ENCODE measurements at places on chromosomes 12 and 14. TPM values are rescaled to one million over a fixed set of nuclear protein-coding genes. Genes with fewer than 3 reads are reported as not detected.

- DNase-seq = no peak
These were observed 276.3 kb downstream of the KSR2 start for GRCh38 chr12:117692512-117692911.

- DNase-seq = peak; percentile 25
These were observed 164.0 kb upstream of the PZP start for GRCh38 chr12:9372202-9372601.

DNA sequence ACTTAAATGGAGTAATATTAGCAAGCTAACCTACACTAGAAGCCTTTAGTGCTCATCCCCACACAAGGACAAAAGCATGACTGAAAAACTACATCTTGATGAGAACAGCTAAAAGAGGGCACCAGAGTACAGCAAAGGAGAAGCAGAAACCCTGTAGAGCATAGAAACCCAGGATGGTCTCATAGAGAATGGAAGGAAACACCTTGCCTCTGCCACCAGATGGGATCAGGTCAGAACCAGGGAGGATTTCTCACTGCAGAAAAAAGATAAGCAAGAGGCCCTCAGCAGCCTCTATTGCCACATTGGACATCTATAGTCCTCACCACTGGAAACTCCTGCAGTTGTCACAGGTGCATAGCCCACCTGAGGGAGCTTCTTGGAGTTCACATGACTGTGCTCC lies 13.6 kb upstream of the ZNF705A start:
- no peak for DNase-seq

GRCh38 chr12:132389526-132390286 lies 60.3 kb upstream of the GALNT9 start:
- DNase-seq = no peak

DNA sequence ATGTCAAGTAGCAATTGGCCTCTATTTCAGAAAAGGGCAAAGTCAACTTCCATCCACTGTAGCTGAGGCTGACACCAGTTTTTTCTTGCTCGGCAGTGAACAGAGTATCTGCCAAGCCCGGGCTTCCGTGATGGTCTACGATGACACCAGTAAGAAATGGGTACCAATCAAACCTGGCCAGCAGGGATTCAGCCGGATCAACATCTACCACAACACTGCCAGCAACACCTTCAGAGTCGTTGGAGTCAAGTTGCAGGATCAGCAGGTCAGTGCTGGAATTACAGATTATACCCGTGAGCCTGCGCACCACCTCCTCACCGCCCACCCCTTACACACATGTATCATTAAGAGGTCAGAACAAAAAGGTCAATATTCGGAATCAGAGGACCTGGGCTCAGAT lies 19.4 kb downstream of the EVL start:
- no peak for DNase-seq

DNA sequence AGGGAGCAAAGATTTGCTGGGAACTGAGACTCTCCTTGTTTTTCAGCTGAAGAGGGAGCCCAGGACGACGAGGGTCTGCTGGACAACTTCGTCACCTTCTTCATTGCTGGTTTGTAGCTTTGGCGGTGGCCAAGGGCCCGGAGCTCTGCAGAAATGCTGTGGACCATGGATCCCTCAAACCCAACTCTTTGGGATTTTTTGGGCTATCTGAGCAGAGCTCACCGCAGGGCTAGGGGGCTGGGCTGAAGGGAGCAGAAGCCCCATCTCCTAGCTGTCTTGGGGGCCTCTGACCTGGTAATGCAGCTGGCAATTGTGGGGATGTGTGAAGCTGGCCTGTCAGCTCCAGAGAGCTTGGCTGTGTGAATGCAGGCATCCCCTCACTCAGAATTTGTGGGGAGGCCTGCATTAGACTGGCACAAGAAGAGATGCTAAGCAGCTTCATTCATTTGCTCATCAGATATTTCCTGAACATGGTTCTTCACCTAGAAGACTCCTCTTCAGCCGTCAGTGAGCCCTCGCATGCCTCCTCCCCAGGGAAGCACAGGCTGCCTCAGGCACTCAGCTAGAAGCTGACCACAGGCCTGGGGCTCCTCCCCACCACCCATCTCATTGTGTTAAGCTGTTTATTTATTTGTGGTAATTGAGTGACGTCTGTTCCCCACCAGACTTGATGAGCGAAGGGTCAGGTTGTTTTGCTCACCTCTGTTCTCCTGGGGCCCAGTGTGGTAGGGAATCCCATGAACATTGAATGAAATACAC lies 32.2 kb downstream of the CYP46A1 start:
- no peak for DNase-seq

GRCh38 chr12:39626033-39626814 lies 6.6 kb upstream of the ABCD2 start:
- DNase-seq = no peak

DNA sequence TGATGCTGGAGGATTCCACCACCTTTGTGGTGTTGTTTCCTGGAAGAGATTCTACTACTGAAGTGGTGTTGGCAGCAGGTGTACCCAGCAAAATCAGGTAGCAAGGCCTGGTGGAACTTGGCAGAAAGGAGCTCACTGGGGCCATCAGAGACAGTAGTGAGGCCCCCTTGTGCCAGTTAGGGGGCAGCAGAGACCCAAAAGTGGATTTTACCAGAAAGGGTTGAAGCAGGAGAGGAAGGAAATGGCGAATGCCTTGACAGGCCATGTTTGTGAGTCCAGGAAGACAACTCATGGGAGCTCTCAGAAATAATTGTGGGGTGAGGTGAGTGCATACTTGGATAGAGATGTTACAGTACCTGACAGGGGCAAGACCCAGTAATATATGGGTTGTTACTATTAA lies 137.7 kb upstream of the FGD4 start:
- DNase-seq = no peak

DNA sequence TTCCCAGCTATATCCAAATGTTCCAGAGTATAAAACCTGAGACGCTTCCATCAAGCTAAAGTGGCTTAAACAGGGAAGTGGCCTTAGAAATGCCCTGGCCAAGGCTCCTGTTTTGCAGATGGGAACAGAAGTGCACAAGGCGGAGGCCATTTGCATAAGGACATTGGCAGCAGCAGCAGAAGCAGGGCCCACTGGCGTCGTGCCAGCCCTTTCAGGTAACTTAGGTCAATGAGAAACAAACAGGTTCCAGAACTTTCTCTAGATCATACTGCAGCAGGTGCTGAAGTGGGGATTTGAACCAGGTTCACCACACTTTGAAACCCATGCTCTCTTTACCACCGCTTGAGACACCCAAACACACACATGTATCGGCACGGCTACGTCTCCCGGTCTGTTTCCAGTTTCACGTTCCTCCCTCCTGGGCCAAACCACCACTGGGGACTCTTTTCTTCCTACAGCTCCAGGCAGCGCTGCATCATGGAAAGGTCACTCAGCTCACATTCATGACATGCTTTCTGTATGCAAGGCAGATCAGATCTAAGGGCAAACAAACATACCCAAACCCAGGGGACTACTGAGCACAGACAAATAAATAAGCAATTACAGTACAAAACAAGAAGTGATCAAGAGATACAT lies 46.0 kb upstream of the PLEKHG6 start:
- no peak for DNase-seq

GRCh38 chr14:53890611-53891101 lies 66.0 kb downstream of the BMP4 start:
- DNase-seq = no peak

DNA sequence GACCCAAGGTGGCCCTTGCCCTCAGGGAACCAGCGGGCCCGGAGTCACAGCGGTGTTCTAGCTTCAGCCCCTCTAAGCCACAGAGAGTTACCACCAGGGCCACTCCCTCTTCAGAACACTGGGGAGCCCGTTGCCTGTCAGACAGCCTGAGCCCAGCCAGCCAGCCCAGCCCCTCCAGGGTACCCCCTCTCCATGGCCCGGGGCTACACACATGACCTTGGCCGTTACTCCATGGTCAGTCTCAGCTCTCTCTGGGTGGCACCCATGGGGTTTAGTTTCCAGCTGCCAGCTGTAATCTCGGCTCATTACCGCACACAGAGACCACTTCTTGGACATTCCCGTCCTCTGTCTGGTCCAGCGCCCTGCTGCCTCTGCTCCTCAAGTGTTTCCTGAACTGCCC lies 35.0 kb downstream of the PPP2R5C start:
- no peak for DNase-seq

GRCh38 chr12:52215587-52216031 lies 17.4 kb upstream of the KRT7 start:
- DNase-seq = peak; percentile 53

DNA sequence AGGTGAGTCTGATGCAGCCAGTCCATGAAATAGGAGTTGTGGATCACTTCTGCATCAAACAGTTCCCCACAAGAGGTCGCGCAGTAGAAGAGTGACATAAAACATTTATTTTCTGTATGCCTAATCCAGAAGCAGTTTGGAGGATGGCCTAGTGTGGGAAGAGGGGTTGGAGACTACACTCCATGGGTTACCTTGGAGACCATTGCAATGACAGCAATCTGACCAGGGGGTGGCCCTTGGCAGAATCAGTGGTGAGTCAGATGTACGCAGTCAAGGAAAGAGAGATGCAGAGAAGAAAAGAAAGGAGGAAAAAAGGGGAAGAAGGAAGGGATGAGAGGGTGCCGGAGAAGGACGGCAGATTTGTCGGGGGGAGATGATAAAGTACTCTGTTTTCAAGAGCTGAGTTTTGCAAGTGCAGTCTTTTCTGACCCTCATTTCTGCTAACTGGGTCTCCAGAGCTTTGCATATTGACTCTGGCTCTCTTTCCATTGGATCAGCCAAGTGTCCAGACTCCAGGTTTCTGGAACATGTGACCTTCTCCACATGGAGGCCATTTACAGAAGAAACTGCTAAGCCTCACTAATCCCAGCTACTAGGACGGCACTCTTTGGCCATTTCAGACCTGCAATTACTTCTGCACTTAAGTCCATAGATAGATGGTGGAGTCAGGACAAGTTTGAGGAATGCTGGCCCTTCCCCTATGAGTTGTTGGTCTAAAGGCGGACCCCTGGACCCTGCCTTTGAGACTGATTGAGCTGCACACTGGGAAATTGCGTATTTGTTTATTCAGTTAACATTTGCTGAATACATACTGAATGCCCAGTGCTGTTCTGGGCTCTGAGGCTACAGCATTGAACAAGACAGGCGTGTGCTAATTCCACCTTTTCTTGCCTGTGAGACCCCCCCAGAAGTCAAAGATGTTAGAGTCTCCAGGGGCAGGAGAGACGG lies 424.2 kb downstream of the BCL11B start:
- no peak for DNase-seq

DNA sequence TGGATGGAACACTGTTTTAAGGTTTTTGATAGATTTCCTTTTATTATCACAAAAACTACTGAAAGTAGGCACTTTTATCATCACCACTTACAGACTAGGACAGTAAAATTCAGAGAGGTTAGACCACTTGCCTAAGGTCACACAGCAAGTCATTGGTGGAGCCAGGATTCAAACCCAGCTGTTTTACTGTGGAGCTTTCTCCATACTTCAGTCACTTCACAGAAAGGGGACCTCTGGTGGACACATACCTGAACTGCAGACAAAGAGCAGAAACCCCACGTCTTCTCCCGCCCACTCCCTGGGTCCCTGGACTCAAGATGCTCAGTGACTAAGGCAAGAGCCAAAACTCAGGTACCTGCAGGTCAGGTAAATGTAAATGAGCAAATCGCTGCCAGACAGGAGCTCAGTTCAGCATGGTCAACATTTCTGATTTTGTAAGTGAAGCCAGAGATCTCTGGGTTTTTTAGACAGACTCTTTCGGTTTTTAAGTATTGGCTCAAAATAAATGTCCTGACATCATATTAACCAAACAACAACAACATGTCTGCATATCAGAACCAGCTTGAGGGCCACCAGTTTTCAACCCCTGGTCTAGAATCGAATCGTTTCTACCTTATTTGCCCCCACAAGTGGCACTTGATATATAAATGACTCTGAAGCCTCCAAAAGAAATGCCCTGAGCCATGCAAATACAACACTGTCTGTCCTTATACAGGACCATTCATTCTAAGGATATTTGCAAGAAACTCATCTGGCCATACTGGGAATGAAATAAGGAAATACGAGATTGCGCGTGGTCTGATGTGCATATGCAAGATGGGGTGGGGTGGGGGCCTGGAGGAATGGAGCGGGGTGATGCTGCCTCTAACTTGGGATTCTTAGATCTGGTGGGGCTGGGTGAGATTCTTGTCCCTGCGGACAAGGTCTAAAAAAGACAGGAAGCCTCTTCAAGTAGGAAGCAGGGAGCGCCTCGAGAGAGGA lies 110.9 kb downstream of the KSR2 start:
- no peak for DNase-seq

- DNase-seq = no peak
These were observed 137.9 kb upstream of the ATP2B1 start for GRCh38 chr12:89846473-89847055.

- no peak for DNase-seq
These were observed 76.6 kb upstream of the CEP83 start for GRCh38 chr12:94536040-94536965.

DNA sequence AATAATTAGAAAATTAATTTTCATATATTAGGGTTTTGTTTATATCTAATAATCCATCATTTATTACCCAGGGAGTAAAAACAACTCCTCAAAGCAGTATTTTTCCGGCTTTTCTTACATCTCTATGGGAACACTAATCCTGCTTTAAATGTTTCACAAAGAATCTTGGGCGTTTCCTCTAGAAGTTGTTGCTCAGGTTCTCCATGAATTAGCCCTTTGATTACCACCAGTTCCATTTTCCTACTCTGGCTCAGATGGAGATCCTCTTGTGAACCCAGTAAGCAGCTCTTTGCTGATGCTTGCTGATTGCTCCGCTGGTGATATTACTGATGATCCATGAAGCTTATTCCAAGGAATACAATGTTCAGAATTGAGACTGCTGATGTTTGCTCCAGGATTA lies 78.5 kb upstream of the PKP2 start:
- DNase-seq = no peak

- no peak for DNase-seq
These were observed 45.7 kb upstream of the RFLNA start for GRCh38 chr12:124248941-124249825.

DNA sequence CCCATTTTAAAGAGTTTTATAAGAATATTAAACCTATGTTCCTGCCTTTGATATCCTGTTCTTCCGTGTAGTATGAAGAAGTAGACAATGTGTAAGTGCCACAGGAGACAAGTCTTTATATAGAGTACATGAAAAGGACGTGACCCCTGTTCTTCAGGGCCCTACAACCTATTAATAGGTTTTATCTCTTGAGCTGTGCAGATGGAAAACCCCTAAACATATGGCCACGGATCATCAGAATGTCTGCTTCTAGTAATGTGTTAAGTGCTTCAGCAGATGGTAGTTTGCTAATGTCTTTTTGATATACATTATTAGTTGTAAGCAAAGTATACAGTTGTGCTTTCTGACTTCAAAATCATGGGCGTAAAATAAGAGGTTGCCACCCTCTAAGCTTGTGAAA lies 228.5 kb downstream of the PTPRO start:
- DNase-seq = no peak

Gene PPFIA2
- 20.5 TPM for total RNA-seq

Gene TESPA1
- total RNA-seq = 2.2 TPM

Gene GALNT4
- total RNA-seq = 11.1 TPM

Gene PAPLN
- 5.1 TPM for total RNA-seq

Gene ENDOU
- 2.9 TPM for total RNA-seq

Gene SSTR1
- 5.8 TPM for total RNA-seq

Gene PSMB11
- 2.2 TPM for total RNA-seq

Gene MYO1A
- 5.8 TPM for total RNA-seq

Gene SSPN
- 200 TPM for total RNA-seq

Gene PLA2G1B
- total RNA-seq = not detected
